IPS-NIHi11 (cell line): ENCODE measurements at places on chromosomes 12 and 14.

DNA sequence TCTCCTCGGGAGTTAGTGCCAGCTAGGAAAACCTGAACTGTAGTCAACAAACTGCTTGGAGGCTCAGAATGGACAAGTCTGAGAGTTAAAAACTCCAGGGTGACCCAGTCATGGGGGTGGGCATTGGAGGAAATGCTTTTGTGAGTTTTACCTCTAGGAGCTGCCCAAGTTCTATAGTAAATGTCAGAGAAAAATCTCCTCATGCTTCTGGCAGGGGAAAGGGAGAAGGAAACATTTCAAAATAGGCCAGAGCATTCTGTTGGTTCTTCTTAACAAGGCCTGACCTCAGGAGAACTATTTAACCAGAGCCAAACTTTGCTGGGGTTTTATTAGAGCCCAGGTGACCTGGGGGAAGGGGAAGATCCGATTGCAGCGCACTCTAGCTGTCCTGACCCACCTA lies 12.3 kb downstream of the NINJ2 start:
- no peak for DNase-seq

DNA sequence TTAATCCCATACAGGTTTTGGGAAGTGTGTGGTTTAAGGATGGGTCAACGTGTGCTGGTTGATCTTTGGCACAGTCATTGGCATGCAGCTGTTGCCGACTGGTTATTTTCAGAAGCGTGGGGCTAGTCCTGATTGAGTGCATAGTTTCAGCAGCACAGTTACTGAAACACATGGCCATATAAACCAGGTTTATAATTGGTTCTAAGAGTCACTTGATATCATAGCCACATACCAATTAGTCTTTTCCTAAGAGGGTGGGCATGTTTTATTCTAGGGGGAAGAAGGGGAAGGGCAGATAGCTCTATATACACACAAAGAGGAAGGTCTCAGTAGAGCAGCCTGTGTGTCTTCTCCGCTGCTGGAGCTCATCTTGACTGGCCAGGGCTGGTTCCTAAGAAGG lies 11.0 kb upstream of the RPS6KL1 start:
- no peak for DNase-seq

- DNase-seq, result no peak
Observed at GRCh38 chr12:94031763-94032162, 116.6 kb upstream of the PLXNC1 start.

DNA sequence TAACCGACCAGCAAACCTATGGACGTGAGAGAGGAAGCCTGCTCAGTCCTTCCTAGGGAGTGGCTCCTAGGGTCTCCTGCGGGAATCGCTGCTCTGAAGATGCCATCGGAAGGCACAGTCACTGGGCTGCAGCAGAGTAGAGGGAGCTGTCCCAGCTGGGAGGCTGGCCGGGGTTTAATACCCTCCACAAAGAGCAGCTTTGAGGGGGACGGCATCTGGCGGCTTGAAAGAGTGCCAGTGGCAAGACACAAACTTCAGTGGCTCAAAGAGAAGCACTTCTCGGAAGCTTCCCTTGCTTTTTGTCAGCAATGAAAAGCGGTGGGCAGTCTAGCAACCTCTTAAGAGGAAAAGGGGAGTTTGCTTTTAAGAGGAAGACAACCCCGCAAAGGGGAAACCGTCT lies 114.6 kb downstream of the TMEM132C start:
- no peak for DNase-seq

- DNase-seq, result no peak
Observed at GRCh38 chr12:116423094-116423493, 136.1 kb upstream of the MAP1LC3B2 start.
